Fibroblast of skin of left biceps (primary cell): ENCODE measurements at places on chromosomes 2 and 18.

- no peak for DNase-seq
Observed at GRCh38 chr18:710418-711300, 1.8 kb downstream of the ENOSF1 start.

GRCh38 chr18:79068341-79068936 lies 755 bp upstream of the ATP9B start:
- DNase-seq = peak; percentile 2

DNA sequence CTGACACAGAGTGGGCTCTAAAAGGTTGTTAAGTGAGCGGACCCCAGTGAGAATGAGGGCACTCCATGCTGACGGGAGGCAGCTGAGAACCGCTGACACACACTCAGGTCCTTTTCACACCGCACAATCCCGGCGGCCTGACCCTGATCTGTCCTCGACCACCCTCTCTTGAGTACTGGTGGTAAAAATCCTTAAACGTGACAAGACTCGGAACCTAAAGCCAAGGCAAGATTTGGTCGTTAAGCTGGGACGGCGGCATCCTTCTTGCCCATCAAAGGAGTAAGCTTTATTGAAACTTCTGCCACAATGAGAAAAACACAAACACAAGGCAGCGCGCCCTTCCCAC lies 569 bp downstream of the TMX3 start:
- no peak for DNase-seq

GRCh38 chr2:47321411-47322031 lies 81.4 kb upstream of the MSH2 start:
- no peak for DNase-seq

GRCh38 chr2:173545364-173545763 lies 190.7 kb downstream of the CDCA7 start:
- no peak for DNase-seq

DNA sequence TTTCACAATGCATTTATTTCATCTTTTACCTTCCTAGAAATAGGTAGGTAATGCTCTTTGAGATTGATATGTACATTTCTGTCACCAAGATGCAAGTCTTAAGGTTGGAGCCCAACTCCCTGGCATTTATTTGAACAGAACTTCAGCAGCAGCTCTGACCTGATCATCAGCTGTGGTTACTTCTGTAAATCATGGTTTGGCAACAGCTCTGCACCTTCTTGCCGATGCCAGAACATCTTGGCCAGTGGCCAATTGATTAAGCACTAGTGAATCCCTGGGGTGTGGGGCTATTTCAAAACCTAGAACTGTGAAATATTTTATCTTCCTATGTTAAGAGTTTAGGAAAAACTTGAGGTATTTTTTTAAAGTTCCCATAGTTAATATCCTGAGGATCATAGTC lies 124.8 kb upstream of the NYAP2 start:
- peak; percentile 17 for DNase-seq

- no peak for DNase-seq
Observed at GRCh38 chr2:33241581-33241980, 234.9 kb upstream of the RASGRP3 start.

DNA sequence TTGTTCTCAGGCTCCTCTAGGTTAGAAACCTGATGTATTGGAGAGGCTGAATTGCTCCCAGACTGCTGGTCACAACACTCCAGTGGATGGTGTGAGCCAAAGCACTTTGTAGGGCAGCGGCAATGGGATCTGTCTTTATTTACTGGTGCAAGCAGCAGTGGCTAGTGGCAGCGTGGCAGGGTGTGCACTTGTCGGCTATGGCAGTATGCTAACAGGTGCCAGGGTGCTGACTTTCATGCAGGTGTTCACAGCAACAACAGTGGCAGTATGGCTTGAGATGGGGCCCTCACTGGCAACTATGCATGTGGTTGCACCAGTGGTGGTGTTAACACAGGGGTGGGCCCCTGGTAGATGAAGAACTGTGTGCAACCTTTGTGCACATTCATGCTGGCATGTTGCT lies 347.8 kb downstream of the DSC3 start:
- no peak for DNase-seq

- no peak for DNase-seq
Observed at GRCh38 chr2:45714679-45715078, 63.2 kb downstream of the PRKCE start.

GRCh38 chr2:177816766-177817165 lies 255.8 kb downstream of the PDE11A start:
- no peak for DNase-seq

DNA sequence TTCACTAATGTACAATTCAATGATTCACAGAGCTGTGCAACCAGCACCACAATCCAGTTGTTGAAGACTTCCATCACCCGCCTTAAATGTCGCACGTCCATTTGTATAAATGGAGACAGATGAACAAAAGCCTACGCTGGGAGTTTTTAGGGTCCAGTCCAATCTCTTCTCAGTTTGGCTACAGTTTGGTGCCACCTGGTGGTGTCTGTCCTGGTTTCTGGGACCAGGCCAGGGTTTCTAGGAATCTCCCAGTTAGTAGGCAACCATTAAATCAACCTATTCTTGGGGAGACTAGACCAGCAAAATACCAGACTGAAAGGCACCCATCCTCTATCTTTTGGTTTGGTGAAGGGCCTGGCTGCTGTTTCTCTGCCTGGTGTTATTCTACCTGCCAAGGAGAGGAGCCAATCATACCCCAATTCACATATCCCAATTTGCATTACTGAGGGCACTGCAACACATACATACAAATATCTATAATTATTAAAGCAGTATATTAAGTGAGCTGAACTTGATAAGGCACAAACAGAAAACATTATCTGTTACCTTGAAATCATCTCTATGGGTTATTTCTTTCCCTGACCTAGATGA lies 3.2 kb upstream of the DDX1 start:
- DNase-seq = peak; percentile 17

GRCh38 chr2:133459590-133459989 lies 108.7 kb downstream of the NCKAP5 start:
- DNase-seq = no peak

DNA sequence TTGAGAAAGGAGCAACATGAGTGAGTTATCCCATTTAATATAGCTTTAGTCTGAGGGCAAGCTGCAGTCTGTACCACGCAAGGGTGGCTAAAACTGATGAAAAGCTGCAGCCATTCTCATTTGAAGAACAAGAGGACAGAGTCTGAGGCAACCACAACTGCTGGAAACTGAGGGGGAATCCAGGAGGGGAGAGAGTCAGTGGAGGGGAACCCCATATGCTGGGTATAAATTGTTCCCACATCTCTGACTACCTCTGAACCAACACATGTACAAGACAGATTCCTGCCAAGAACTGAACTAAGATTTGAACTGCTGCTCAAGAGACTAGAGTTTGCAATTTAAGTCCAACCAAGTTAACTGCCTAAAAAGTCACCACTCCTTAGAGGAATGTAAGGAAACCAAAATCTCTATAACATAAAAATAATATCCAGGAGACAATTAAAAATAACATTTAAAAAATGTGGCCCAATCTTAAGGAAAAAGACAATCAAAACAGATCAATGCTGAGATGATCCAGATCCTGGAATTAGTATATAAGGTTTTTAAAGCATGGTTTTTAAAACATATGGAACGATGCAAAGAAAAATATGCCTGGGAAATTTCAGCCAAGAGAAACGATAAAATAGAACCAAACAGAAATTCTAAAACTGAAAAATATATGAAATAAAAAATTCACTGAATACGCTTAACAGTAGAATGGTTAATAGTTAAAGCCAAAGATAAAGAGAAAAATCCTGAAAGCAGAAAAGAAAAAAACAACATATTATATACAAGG lies 11.2 kb downstream of the CWC22 start:
- DNase-seq = no peak

GRCh38 chr2:74374509-74375205 lies 5.5 kb downstream of the DCTN1 start:
- peak; percentile 16 for DNase-seq

- DNase-seq = no peak
Observed at GRCh38 chr2:53535234-53535840, 232.3 kb upstream of the CHAC2 start.

GRCh38 chr2:144268036-144268678 lies 251.8 kb downstream of the ZEB2 start:
- no peak for DNase-seq

DNA sequence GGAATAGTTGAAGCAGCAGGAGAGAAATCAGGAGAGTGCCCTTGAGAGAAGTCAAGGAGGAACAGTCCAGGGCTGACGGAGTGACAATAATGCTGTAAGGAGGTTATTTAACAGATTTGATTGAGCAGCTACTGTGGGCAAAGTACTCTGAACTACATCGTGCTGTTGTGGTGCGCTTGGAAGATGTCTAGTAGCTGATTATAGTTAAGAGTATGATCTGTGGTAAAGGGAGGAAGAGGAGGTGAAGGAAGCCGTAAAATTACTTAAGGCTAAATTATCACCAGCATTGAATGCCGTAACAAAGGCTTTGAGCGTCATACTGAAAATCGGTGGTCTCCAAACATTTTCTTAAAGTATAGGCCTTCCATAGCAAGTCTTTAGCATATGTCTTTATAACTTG lies 4.5 kb downstream of the PCBP1 start:
- DNase-seq = no peak

- no peak for DNase-seq
Observed at GRCh38 chr2:27096748-27097297, 10.3 kb downstream of the KHK start.

DNA sequence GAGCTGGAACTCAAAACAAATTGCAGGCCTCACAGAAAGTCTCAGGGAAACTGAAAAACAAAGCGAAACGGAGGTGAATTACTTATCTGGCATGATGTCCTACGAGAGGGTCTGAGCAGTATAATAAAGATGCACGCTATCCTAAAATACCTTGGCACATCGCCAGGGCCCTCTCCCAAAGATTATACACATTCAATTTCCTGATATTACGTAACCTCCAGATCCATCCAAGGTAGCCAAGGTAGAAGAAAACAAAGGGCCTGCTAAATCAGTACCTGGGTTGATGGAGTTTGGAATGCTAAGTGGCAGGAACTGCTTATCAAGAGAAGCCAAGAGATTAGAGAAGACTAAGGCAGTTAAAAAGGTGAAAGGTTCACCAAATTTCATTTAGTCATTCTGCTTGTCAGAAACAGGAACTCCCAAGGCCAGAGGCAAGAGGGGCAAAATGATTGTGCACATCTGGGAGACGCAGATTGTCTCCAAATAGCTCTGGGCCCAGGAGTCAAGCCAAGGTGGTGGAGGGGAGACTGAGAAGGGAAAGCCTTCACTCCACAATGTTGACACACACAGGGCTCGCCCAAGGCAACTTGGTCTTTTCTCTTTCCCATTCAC lies 236.8 kb upstream of the ATP5MC3 start:
- no peak for DNase-seq

DNA sequence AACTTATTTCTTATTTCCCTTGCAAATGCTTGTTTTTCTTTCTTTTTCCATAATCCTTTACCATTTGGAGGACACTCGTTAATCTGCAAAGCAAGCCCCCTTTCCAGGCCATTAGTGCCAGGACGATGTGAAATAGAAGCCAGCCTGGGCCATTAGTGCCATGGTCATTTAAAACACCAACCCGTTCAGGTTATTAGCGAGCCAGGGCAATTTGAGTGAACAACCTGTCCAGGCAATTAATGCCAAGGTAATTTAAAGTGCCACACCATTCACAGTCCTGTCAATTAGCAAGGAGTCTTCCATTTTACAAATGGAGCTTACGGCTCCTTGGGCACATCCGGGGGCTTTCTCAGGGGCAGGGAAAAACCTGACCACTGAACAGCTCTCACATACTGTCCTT lies 370.6 kb downstream of the HRH4 start:
- DNase-seq = no peak

GRCh38 chr18:47323158-47323557 lies 71.7 kb upstream of the SKOR2 start:
- no peak for DNase-seq

DNA sequence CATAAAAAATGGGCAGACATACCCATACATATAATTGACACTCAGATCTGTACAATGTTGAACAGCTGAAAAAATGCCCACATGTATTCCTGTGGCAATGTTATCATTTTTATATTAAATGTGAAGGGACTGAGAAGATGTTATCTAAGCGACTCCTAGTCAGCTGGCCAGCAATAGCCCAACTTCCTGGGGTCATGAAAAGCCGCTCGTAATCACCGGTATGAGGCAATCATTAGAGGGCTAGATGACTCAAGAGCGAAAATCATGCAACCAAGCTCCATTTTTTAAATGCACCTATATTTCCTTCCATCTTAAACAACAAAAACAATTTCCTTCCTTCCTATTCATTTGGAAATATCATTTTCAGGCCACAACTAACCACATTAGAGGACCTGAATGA lies 274.6 kb upstream of the CCDC68 start:
- DNase-seq = no peak

GRCh38 chr2:109372171-109372568 lies 241.6 kb downstream of the SEPTIN10 start:
- no peak for DNase-seq

DNA sequence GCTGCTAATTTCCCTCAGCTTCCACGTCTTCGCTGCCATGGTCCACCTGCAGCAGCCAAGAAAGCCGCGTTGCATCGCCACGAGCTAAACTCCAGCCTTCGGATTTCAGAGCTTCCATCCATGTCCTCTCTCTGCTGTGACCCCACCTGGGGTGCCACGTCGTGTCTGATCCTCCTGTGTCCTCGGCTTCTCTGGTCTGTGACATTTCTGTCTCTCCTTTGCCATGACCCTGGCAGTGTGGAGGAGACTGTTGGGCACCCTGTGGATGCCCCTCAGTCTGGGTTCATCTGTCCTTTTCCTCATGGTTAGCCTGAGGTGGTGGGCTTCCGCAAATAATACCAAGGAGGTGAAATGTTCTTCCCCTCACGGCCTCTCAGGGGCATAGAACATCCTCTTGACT lies 106.8 kb downstream of the RTP5 start:
- DNase-seq = no peak

DNA sequence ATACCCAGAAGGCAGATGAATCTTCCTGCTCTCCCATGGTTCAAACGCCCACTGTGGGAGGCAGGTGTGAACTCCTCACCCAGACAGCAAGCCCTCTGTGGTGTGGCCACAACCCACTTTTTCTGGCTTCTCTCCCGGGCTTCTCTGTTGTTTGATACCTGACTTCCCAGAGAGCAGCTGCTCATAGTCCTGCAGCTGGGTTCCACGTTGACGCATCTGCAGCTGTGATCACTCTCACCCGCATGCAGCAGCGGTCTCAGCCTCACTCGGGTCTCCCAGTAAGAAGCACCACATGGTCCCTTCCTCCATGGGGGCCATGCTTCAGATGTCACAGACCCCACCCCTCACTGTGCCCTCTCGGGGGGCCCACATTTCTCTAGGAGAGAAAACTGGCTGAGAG lies 3.5 kb downstream of the ASPRV1 start:
- DNase-seq = no peak
